Naive thymus-derived CD8-positive, alpha-beta T cell (primary cell): ENCODE measurements at places on chromosomes 3 and 15.
A peak's percentile ranks its signal among the peaks of the same experiment; 100 is the strongest.

DNA sequence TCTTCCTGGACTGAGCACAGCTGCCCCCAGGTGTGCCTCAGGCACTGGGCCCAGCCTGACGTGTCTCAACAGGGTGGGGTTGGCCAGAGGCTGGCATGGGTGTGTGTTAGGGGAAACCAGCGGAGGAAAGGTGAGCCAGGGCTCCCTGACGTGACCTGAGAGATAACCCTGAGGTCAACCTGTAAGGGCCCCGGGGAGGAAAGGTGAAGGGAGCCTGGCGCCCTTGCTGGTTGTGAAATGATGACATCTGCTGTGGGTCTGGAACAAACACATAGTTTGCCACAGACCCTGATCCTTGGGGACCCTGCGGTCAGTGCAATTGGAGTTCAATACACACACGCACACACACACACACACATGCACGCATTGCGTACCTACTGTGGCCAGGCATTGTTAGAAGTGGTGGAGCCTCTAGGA, 100.2 kb upstream of the TLE3 start:
- DNase-seq: no peak

DNA sequence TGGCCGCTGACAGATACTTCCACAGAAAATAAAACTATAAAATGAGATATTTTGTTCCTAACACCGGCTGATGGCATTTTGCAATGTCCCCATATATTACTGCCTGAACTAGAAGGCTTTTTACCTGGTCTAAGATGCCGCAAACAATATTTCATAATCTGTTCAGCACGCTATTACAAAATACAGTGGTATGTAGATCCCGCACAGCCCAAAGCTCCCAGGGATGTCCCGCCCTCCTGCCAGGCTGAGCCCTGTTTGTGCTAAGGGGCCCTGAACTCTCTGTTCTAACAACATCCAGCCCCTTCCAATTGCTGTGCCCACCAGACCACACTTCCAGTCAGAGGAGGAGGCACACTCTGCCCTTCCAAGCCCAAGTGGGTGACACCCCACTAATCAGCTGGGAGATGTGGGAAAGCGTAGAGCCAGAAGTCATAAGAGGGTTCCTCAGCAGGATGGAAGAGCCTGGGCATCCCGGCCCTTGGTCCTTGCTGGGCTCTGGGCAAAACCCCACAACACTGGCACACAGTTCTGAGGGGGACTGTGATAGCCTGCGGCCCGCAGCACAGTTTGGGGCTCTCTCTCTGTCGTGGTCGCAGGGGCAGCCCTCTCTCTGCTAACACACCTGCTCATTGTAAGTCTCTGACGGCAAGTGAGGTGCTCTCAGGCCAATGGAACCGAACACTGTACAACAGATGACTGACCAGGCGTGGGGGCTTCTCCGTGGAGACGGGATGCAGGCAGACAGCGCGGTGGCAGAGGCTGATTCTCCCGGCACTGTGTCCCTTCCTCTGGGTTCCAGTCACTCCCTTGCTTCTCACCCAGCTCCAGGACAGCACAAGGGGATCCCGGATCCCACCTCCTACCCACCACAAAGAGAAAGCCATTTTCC, 55.2 kb downstream of the PCSK6 start:
- no peak for DNase-seq

DNA sequence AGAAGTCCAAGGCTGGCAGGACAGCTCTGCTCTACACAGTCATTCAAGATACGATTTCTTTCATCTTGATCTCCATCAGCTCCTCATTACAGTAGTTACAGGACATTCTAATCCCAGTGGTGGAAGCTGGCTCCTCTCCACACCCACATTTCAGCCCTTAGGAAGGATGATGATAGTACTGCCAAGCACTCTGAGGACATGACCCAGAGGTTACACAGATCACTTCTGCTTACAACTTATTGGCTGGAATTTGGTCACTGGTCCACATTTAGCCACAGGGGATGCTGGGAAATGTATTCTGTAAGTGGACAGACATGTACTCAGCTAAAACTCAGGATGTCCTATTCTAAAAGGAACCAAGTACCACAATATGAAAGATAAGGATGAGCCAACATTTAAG, 77.1 kb downstream of the IQCH start:
- no peak for DNase-seq

GRCh38 chr3:124142389-124142970, 150.6 kb upstream of the ROPN1 start:
- no peak for DNase-seq

DNA sequence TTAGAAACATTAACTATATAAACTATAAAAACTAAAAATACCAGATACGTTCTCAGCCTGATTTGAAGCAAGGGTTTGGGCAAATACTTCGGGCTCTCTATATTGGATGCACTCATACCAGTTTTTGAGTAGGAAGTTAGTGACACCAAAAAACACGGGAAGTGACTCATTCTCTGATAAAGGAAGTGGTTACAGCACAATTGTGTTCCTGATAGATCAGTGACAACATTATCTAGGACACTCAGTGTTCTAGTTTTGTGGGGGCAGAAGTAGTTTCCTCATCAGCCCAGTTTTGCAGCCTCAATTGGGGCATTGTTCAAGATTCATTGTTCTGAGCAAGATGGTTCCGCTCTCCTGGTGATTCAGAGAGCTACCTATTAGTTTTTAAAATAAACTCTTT, 469.6 kb upstream of the DPPA4 start:
- DNase-seq: peak; percentile 17

DNA sequence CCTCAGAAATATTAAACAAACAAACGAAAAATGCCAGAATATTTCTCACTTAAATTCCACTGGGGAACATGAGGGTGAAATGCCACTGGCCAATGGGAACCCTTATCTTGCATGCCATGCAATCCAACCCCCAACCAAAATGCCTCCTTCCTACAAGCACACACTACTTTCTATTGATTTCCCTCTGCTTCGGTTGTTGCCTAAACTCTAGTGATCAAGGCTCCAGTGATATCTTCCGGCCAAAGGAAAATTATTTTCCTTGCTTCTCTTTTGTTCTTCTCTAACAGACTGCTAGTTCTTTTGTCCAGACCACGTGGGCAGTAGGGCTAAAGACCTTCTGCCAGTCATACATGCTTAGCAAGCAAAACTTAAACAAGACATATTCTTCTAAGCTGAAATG, 115.7 kb downstream of the TMCC1 start:
- DNase-seq: no peak
